ENCODE measurements at places on chromosomes 3 and 15. TPM values are rescaled to one million over a fixed set of nuclear protein-coding genes. Genes with fewer than 3 reads are reported as not detected.

GRCh38 chr15:95626501-95627361, 703.8 kb upstream of the NR2F2 start:
- DNase-seq, result no peak

The AADACL2 gene
- polyA plus RNA-seq, result not detected

The GASK1A gene
- polyA plus RNA-seq, result 3.3 TPM

GRCh38 chr15:101028321-101028720, 109.2 kb downstream of the LRRK1 start:
- no peak for DNase-seq

DNA sequence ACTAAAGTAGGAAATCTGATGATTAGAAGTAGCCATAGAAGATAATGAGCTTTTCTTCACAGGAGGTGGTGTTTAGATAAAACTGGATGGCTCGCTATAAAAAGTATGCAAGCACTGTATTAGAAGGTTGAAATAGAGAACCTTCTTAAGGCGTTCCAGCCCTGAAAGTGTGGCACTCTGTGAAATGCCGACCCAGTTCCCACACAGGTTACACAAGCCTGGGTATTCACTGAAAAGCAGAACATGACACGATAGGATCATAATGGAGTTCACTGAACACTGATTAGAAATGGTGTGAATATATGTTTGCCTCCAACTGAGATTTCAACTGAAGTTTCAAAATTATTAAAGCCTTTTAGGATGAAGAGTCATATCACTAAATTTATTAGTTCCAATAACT, 15.0 kb upstream of the LRRC34 start:
- no peak for DNase-seq

- DNase-seq, result no peak
Observed at GRCh38 chr15:31261266-31262142, 65.1 kb upstream of the KLF13 start.

The C15orf62 gene
- polyA plus RNA-seq, result 4.4 TPM

The TRIM59 gene
- 29.3 TPM for polyA plus RNA-seq

DNA sequence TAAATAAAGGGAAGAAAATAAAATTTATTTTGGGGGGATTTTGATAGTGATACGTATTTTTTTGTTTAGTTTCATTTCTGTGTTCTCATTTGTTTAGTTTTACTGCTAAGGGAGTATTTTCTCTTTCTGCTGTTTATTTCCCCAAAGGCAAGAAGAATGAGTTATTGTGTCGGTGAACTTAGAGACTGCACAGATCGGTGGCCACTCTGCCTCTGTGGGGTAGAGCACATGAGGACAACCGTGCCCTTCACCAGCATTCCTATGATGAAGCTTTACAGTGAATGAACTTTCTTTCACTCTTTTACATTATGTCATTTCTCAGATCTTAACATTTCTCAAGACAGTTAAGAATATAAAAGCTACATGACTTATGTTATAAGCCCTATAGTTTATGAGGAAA, 214.4 kb downstream of the OCA2 start:
- DNase-seq, result no peak

GRCh38 chr3:107931326-107931725, 159.5 kb downstream of the CD47 start:
- no peak for DNase-seq

GRCh38 chr3:146375219-146375618, 94.1 kb downstream of the PLSCR2 start:
- no peak for DNase-seq

The MYZAP gene
- 66.1 TPM for polyA plus RNA-seq

- DNase-seq, result no peak
Observed at GRCh38 chr15:79724312-79724711, 172.5 kb downstream of the MTHFS start.

- peak; percentile 43 for DNase-seq
Observed at GRCh38 chr15:32952901-32953532, 235.2 kb downstream of the GREM1 start.

- peak; percentile 61 for DNase-seq
Observed at GRCh38 chr3:173553635-173554280, 156.2 kb downstream of the NLGN1 start.

The PIGZ gene
- 1.9 TPM for polyA plus RNA-seq

Data from left lung (tissue), 14 donors.